Smooth muscle cell of trachea (primary cell): ENCODE measurements at places on chromosomes 2 and 18. TPM values are rescaled to one million over a fixed set of nuclear protein-coding genes. Genes with fewer than 3 reads are reported as not detected.

RGPD3 gene
- total RNA-seq = 0.29 and 0.33 TPM in 2 replicates

CXCR1 gene
- not detected in 2 replicates for total RNA-seq

MRPL44 gene
- total RNA-seq = 26.3 and 33.9 TPM in 2 replicates

GCA gene
- total RNA-seq = 3.8 and 7.6 TPM in 2 replicates

ALPP gene
- under 0.01 TPM in 1 of 2 replicates, not detected in the other for total RNA-seq

SERPINB4 gene
- total RNA-seq = not detected in 2 replicates

DPP10 gene
- not detected in 2 replicates for total RNA-seq

SLC8A1 gene
- 71.3 and 80.3 TPM in 2 replicates for total RNA-seq

TNP1 gene
- not detected in 2 replicates for total RNA-seq

EFEMP1 gene
- 421 and 627 TPM in 2 replicates for total RNA-seq

MFSD2B gene
- 0.17 TPM in 1 of 2 replicates, not detected in the other for total RNA-seq

FBLN7 gene
- 0.17 and 0.29 TPM in 2 replicates for total RNA-seq

DSG1 gene
- not detected in 2 replicates for total RNA-seq

CRYBA2 gene
- total RNA-seq = not detected in 2 replicates

OSBPL6 gene
- total RNA-seq = 2.2 and 2.3 TPM in 2 replicates

DNAJC27 gene
- total RNA-seq = 4.6 and 5.5 TPM in 2 replicates

TCF23 gene
- total RNA-seq = not detected in 2 replicates

GTF2A1L gene
- 0.66 and 0.87 TPM in 2 replicates for total RNA-seq

CD8B gene
- total RNA-seq = not detected in 2 replicates

SP110 gene
- total RNA-seq = 9.8 and 13.4 TPM in 2 replicates

ST6GAL2 gene
- total RNA-seq = under 0.01 TPM in 2 replicates

VWC2L gene
- not detected in 2 replicates for total RNA-seq

SAG gene
- total RNA-seq = not detected in 2 replicates

MTERF4 gene
- 32.1 and 43.5 TPM in 2 replicates for total RNA-seq

MEP1B gene
- 0.17 TPM in 1 of 2 replicates, not detected in the other for total RNA-seq

CD8A gene
- total RNA-seq = not detected in 2 replicates

SERPINB3 gene
- not detected in 2 replicates for total RNA-seq

EPHA4 gene
- 6.4 and 14.7 TPM in 2 replicates for total RNA-seq

UPP2 gene
- under 0.01 TPM in 1 of 2 replicates, not detected in the other for total RNA-seq

SP5 gene
- not detected in 2 replicates for total RNA-seq

ALPI gene
- total RNA-seq = not detected in 2 replicates

DSC2 gene
- under 0.01 TPM in 1 of 2 replicates, not detected in the other for total RNA-seq

SPDYA gene
- total RNA-seq = 1.2 and 2.3 TPM in 2 replicates

SGPP2 gene
- not detected in 2 replicates for total RNA-seq

IL1RN gene
- total RNA-seq = 0.17 and 1.2 TPM in 2 replicates

RGPD4 gene
- total RNA-seq = not detected in 2 replicates

UGT1A1 gene
- not detected in 2 replicates for total RNA-seq

CAPN13 gene
- not detected in 2 replicates for total RNA-seq

TEX51 gene
- total RNA-seq = not detected in 2 replicates
